ENCODE measurements at places on chromosomes 2 and 18.

- no peak for DNase-seq
Observed at GRCh38 chr2:217064234-217065011, 204.6 kb upstream of the TNP1 start.

- no peak for DNase-seq
Observed at GRCh38 chr2:112087346-112088020, 32.4 kb downstream of the TMEM87B start.

GRCh38 chr2:57962861-57963260 lies 83.7 kb upstream of the VRK2 start:
- DNase-seq: no peak

DNA sequence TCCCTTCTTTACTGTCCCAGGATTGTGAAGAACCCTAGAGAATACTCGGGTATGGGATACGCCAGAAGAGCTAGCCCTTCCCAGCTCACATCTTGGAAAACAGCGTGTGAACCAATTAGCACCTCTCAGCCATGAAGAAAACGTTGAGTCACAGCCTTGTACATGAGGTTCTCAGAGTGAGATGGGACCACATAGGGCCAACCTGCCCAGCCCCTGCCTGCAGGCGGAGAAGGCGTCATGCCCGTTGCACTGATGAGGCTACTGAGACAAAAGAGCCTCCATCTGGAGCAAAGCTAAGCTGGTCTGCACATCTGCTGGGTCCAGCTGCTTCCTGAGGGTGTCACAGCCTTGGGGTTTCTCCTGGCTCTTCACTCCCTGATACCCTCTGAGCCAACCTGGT lies 92.2 kb downstream of the LBH start:
- DNase-seq: no peak

DNA sequence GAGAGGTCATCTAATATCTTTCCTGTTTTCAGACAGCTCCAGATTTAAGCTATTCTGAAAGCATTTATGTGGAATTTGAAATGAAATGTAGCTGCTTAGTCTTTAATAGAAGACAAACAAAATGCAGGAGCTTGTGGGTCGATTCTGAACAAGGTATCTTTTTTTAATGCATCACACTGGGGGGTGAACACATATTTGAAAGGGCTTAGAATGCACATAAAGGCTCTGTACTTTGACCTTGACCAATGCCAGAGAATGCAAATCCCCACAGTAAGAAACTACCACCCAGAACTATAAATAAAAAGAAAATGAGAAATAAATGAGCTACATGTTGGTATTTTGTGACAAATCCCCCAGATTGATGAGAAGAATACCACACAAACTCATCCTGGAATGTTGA lies 489.3 kb downstream of the PIK3C3 start:
- DNase-seq: no peak

GRCh38 chr2:122999258-122999657 lies 1025.8 kb upstream of the CNTNAP5 start:
- DNase-seq: no peak

GRCh38 chr2:203790134-203790852 lies 77.3 kb upstream of the CTLA4 start:
- DNase-seq: no peak

DNA sequence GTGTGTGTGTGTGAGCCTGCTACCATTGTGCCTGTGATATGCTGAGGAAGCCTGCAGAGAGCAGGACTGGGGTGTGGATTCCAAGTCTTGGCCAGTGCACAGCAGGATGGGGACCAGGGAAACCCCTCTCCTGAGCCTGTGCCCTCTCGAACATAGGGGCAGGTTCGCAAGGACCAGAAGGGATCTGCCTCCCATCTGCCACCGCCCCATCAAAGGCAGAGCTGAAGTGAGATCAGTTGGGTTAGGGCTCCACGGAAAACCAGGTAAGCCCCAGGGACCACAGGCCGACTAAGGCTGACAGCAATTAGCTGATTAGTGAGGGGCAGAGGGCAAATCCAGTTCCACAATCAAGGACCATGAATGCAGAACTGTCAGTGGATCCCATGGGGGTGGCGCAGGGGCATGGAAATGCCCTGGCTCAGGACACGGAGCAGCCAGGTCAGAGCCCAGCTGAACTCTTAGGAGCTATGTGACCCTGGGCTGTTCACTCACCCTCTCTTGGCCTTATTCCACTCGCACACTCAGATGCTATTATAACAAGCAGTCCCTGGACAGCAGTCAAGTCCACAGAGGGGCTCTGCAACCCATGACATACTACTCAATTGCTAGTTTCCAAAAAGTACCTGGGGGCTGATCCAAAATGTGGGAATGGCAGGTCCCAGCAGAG lies 84.2 kb upstream of the ID2 start:
- DNase-seq: no peak

GRCh38 chr2:227813562-227814353 lies at the start of gene CCL20:
Gene CCL20, plus strand, starts transcription at chr2:227813842. Its CDS starts 70 bp downstream, at chr2:227813912.
- DNase-seq: no peak

DNA sequence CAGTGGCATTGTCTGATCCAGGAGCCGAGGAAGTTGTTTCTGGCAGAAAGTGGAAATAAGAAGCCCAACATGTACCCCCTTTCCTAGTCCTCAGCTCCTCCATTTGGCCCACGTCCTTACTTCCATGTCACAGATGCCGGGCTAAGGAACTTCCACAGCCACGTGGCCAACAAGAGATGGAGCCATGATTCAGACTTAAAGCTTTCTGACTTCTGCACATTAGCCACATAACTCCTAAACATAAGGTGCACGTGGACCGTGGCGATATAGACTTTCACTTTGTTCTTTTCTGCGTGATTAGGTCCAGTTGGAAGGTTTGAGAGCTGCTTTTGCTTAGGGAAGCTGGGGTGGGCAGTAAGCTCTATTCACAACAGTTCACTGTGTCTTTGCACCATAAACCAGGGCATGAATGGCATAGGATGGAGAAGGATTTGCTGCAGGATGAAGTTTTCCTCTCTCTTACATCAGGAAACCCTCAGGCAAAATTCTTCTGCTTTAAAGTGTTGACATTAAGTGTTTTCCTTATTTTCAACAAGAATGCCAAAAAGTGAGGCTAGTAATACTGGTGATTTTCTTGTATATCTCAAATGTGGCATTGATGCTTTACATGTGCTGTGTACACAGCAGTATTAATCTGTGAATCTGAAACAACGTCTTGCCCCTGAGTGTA lies 61.2 kb upstream of the RBM44 start:
- DNase-seq: no peak

- no peak for DNase-seq
Observed at GRCh38 chr2:40680547-40680946, 228.7 kb upstream of the SLC8A1 start.

DNA sequence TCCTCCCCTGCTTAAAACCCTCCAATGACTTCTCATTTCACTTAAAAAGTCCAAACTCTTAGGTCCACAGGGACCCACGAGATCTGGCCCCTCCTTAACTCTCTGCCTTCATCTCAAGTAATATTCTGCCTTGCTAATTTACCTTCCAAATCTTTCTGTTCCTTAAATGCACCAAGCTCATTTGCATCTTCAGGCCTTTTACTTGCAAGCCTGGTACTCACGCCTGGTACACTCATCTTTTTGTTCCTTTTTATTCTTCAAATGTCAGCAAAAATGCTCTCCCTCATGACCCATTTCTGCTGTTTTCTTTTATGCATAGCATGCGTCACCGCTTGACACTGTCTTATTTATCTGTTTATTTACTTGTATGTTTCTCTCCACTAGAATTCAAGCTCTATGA lies 2.7 kb upstream of the WIPF1 start:
- DNase-seq: no peak

- no peak for DNase-seq
Observed at GRCh38 chr2:64453770-64454385, at the start of gene LGALSL. Gene LGALSL, plus strand, starts transcription at chr2:64454162. Its CDS starts 384 bp downstream, at chr2:64454546.

DNA sequence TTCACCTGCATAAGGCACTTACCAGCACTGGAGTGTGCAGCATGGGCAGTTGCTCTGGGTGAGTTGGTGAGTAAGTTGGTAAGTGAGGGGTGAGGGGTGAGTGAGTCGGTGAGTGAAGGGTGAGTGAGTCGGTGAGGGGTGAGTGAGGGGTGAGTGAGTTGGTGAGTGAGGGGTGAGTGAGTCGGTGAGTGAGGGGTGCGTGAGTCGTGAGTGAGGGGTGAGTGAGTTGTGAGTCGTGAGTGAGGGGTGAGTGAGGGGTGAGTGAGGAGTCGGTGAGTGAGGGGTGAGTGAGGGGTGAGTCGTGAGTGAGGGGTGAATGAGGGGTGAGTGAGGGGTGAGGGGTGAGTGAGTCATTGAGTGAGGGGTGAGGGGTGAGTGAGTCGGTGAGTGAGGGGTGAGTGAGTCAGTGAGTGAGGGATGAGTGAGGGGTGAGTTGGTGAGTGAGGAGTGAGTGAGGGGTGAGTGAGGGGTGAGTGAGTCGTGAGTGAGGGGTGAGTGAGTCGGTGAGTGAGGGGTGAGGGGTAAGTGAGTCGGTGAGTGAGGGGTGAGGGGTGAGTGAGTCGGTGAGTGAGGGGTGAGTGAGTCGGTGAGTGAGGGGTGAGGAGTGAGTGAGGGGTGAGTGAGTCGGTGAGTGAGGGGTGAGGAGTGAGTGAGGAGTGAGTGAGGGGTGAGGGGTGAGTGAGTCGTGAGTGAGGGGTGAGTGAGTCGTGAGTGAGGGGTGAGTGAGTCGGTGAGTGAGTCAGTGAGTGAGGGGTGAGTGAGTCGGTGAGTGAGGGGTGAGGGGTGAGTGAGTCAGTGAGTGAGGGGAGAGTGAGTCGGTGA lies 17.1 kb downstream of the THAP4 start:
- no peak for DNase-seq

GRCh38 chr2:46495231-46496030 lies 16.1 kb downstream of the TMEM247 start:
- DNase-seq: no peak

GRCh38 chr2:237217995-237218616 lies 132.4 kb downstream of the COPS8 start:
- no peak for DNase-seq

GRCh38 chr18:463827-464541 lies 36.5 kb downstream of the COLEC12 start:
- DNase-seq: no peak

GRCh38 chr2:60641811-60642788 lies 88.6 kb upstream of the BCL11A start:
- peak; percentile 72 for DNase-seq

- no peak for DNase-seq
Observed at GRCh38 chr2:71129902-71130151, 202 bp downstream of the MCEE start.

GRCh38 chr18:1047406-1047805 lies 142.7 kb downstream of the ADCYAP1 start:
- no peak for DNase-seq

DNA sequence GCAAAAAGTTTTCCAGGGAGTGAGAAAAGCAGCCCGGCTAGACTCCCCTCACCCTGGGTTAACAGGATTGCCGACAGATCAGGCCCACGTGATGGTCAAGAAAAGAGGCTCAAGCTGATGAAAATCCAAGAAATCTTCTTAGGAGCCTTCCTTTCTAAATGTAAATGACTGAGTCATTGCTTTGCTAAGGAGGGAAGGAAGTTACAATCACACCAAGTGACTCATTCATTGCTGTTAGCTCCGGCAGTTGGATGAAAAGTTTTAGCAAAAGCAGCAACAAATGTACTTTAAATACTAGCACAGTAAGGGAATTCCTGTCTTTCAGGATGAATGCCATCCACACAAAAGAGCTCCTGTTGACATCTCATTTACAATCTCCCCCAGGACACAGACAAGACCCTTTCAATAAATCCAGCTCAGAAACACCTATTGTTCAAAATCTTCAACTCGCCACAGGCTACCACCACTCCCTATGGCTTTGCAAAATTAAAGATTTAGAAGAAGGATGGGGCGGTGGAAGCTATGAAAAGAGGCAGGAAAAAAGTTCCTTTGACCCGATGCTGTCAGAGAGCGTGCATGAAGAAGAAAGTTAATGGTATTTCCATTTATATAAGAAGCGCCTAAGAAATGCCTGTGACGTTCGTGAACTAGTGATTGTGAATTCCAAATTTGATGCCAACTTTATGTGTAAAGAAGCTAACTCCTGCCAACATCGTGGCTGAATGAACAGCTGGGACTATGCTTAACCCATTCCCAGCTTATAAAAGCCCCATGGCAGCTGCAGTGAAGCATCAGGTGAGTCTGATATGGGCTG lies 153.7 kb downstream of the TGIF1 start:
- DNase-seq: peak; percentile 79

DNA sequence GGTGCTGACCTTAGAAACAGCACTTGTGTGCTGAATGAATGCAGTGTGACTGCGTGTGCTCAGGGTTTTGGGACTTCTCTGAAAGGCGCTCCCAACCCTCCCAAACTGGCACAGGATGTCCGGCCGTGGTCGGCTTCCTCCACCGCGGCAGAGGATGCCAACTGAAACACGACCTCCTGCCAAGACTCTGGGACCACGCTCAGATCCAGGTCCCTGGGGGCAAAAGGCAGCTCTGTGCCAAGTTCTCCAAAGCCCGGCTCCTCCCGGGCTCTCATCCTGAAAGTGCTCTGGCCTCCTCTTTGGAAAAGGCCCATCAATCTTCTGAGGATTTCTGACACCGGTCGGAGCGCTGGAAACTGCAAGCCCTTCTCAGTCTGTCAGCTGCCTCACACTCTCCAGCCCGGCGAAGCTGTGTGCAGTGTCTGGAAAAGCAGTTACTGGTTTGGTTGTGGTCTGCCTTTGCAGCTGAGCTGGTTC lies 32.3 kb upstream of the ZBTB7C start:
- no peak for DNase-seq

DNA sequence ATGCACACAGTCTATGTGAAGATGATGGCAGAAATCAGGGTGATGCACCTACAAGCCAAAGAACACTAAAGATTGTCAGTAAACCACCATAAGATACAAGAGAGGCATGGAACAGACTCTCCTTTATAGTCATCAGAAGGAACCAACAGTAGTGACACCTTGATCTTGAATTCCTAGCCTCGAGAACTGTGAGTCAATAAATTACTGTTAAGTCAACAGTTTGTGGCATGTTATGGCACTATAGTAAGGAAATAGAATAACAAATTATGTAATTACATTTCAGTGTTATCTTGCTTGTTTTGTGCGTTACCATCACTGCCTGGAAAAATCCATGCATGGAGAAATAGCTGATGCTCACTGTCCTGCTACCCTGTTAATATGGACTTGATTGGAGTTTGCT lies 110.2 kb upstream of the LRP1B start:
- DNase-seq: no peak

DNA sequence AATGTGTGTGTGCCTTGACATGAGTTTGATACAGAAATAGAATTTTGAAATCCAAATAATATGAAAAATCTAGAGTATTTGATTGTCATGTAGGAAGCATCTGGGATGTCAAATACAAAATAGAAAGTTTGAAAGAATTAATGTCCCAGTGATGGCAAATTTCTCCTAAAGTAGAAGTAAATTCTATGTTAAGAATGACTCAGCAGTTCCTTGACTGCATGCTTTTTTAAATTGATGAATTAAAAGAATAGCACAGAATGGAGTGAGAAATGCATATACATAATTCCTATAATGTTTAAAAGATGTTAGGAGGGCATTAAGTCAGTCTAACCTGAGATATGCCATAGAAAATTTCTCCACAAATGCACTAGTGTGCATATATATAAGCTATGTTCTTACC lies 357.5 kb downstream of the TMEM182 start:
- no peak for DNase-seq
